ENCODE measurements at places on chromosomes 16 and 17.

DNA sequence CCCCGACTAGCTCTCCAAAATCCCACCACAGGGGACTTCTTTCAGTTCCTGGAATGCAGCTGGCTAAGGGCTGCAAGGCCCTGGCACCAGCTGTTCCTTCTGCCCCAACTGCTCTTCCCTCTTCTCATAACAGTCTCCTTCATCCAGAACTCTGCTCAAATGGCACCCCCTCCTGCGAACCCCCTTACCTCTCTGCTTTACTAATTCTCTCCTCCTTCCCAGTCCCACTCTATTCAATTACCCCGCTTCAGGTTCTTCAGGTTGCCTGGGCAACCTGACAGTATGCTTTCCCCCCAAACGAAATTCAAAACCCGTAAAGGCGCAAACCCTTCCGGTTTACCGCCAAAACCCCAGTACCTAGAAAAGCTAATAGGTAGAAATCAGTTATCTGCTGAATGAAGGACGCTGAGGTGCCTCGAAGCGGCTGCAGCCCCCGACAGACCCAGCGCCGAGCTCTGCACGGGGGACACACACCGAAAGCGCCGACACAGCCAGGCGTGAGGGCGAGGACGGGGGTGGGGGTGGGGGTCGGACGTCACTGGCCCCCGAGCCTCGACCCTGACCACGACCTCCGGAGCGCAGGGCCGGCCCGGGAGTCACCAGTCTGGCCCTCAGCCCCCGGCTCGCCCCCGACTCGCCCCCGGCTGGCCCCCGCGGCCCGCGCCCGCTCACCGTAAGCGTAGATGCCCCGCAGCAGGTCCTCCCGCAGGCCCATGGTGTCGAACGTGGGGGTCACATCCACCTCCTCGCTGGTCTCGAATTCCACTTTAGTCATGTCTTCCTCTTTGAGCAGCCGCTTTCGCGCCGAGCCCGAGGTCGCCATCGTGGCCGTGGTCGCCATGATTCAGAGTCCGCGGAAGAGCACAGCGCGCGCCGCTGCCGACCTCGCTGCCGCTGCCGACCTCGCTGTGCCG, 550 bp downstream of the EIF4A3 start:
- no peak for DNase-seq

DNA sequence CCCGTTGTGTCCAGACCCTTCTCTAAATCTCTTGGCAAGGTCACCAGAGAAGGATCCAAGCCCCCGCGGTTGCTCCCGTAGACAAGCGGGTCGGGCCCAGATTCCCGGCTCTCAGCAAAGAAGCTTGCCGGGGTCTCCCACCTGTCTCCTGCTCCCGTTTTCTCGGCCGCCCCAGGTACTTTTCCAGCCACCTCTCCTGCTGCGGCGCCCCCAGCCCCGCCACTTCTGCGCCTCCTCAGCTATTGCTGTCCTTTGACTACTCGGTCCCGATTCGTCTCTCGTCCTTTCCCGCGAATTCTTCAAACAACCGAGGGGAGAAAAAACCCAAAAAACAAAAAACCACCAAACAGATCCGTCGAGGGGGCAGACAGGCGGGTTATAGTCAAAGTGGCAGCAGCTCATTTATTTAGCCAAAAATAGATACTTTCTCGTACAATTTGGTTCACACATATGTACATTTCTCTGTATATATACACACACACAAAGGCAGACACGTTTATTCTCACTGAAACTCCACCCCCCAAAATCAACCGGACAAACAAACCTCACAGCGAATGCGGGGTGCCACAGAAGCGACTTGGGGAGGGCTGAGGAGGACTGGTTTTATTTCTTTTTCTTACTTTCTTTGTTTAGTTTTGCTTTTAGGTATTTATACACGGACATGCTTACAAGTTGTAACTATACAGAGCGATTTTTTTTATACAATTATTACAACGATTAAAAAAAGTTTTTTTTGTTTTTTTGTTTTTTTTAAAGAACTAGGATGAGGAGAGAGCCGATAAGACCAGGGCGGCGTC, 3.5 kb downstream of the IRX3 start:
- DNase-seq, result no peak

- no peak for DNase-seq
These were observed 7.7 kb downstream of the CEP20 start for GRCh38 chr16:15880434-15881308.

- DNase-seq, result no peak
These were observed 108.3 kb upstream of the DHX40 start for GRCh38 chr17:59456923-59457615.

DNA sequence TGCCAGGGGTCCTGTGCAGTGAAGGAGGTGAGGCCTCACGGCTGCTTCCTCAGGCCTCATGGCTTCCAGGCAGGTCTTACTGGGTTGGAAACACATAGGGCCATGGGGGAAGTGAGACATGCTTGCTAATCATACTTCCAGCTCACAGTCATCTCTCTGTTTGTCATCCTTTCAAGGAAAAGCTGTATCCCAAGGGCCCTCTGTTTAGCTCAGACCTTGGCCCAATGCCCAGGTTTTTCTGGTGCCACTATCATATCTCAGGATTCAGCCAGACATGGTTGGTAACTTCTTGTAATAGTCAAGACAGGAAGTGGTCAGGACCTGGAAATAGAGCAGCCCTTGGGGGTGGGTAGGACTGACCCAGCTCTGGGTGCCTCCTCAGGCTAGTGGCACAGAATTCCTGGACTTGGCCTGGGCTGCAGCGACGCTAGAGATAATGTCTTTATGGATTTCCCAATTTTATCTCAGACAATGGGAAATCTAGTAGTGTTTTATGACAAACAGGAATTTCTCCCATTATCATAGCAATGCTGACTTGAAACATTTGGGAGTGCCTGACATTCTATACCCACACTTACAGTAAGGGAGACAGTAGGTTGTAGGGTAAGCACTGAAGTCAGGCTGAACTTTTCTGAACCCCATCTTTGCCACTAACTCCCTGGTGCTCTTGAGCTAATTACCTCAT, 13.5 kb upstream of the ITGB3 start:
- no peak for DNase-seq

- DNase-seq, result no peak
These were observed 860 bp downstream of the TIGD7 start for GRCh38 chr16:3304370-3304769.

- DNase-seq, result no peak
These were observed 17.3 kb downstream of the DBNDD1 start for GRCh38 chr16:90001761-90002503.

GRCh38 chr17:64410750-64411490, 20.3 kb upstream of the PECAM1 start:
- DNase-seq, result no peak

- no peak for DNase-seq
These were observed 42.3 kb downstream of the ABCC12 start for GRCh38 chr16:48113471-48113870.

DNA sequence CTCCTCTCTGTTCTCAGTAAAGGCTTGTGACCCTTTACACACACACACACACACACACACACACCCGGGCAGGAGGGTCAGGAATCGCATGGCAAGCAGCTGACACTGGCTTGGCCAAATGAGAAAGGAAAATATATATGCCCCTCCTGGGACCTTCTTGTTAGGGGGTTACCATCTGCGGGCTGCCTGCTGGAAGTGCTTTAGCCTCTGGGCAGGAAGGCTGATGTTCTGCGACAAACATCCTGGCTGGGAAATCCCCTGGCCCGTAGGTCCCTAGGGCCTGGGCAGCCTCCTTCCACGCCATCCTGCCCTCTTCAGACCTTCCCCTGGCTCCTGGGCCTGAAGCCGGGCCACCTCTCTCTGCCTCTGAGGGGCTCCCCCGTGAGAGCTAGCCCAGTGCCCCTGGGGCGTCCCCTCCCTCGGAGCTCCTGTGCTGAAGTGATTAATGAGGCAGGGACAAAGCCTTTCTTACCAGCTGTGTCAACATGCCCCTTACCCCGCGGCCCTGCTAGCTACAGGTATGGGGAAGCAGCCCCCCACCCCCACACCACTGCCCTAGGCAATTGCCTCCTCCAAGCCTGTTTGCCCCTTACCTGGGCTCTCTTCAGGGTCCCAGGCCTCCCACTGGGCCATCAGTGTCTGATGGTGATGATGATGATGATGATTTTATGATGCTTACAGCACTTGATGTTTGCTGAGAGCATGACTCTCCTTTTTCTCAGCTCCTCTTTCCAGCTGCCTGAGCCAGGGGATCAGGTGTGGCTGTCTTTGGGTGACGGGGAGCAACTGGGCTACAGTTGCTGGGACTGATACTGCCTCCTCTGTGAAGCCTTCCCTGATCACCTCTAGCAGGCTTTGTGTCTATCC, 32.8 kb upstream of the ETV4 start:
- DNase-seq, result no peak

- no peak for DNase-seq
These were observed 93.2 kb upstream of the ZNF469 start for GRCh38 chr16:88289561-88289960.

GRCh38 chr17:29063992-29064391, 21.1 kb downstream of the PIPOX start:
- no peak for DNase-seq

DNA sequence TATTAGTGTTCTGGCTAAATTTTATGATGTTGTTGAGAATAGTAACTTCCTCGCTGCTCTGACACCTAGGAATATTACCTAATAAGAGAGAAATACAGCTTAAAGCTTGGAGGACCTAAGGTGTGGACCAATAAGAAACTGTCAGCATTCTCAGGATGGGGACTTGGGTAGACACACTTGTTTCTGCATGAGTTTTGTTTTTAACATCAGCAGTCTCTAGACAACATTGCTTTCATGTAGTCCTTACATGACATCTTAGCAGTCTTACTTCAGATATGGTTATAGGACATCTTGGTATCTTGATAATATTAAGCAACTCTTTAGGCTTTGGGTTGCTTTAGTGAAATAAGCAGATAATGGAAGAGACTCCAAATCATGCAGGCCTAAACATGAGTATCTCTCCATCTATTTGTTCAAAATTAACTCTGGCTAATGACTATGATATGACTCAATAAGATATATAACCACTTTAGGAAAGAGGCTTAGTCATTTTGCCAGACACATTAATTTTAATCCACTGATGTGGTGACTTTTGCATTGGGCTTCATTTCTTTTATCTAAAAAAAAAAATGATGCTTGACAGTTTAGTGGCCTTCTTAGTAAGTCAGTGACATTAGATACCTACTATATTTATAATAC, 84.5 kb downstream of the WNT3 start:
- DNase-seq, result no peak
